ENCODE measurements at places on chromosomes 2 and 18. TPM values are rescaled to one million over a fixed set of nuclear protein-coding genes. Genes with fewer than 3 reads are reported as not detected.

UGT1A3 gene
- total RNA-seq: not detected

ITGA4 gene
- total RNA-seq: 57.5 TPM

CCDC68 gene
- total RNA-seq: 8.3 TPM

IL1F10 gene
- total RNA-seq: not detected

CIDEA gene
- 0.26 TPM for total RNA-seq

CNGA3 gene
- total RNA-seq: under 0.01 TPM

RAD51AP2 gene
- under 0.01 TPM for total RNA-seq

TLX2 gene
- total RNA-seq: not detected

PROKR1 gene
- not detected for total RNA-seq
